Left lung (tissue), 14 donors: ENCODE measurements at places on chromosomes 1 and 21.
A peak's percentile ranks its signal among the peaks of the same experiment; 100 is the strongest.

GRCh38 chr1:244395965-244396364 lies 55.7 kb downstream of the ADSS2 start:
- no peak for DNase-seq

DNA sequence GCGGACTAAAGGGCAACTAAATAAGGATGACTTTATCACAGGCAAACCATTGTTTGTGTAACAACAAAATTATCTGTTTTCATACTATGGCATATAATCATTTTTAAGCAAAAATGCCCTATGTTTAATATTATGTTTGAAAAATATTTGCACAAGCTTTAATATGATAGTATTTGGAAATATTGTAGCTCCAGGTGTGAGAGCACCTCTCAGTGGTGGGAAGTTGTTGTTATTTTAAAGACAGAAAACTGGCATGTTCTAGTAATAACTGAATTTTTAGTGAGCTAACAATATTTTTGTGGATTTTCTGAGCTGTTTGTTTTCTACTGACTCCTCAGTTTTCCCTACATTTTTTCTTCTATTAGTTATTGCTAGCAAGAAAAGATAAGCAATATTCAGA lies 578.8 kb downstream of the KCNT2 start:
- no peak for DNase-seq

DNA sequence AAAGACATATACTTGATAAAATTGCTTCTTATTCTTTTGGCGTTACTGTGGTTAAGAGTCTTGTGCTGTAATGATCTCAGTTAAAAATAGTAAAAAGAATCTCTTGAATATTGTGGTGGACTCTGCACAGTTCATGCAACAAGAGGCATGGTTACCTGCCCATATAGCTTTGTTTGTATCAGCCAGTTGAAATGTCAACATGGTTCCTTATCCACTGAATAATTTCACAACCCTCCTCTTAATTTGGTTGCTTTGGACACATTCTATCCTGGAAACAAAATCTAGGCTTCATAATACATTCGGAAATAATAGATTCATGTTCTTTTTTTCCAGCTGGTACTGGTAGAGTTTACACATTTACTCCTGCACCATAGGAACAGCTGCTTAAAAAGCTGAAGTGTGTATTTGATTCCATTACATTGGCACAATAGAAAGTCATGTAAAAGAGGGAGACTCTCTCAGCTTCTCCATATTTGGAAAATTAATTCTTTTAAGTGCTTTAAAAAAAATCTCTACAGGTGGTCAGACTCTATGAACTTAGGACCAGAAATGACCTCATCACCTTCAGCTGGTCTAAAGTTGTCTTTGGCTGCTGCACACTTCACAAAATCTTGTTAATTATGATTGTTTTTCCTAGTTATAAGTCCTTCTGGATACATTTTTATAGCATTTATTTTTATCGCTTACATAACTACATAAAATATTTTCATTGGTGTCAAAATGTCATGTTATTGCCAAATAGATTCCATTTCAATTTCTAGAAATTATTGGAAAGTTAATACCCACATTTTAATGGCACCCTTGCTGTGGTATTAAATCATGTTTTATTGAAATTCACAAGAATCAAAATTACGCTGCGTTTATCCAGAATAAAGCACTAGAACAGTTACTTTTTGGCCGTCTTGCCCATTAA lies 100.2 kb downstream of the LTN1 start:
- DNase-seq: no peak

GRCh38 chr1:193322211-193322610 lies 135.8 kb upstream of the B3GALT2 start:
- DNase-seq: no peak

- no peak for DNase-seq
These were observed 2.0 kb downstream of the XKR8 start for GRCh38 chr1:27961646-27962221.

DNA sequence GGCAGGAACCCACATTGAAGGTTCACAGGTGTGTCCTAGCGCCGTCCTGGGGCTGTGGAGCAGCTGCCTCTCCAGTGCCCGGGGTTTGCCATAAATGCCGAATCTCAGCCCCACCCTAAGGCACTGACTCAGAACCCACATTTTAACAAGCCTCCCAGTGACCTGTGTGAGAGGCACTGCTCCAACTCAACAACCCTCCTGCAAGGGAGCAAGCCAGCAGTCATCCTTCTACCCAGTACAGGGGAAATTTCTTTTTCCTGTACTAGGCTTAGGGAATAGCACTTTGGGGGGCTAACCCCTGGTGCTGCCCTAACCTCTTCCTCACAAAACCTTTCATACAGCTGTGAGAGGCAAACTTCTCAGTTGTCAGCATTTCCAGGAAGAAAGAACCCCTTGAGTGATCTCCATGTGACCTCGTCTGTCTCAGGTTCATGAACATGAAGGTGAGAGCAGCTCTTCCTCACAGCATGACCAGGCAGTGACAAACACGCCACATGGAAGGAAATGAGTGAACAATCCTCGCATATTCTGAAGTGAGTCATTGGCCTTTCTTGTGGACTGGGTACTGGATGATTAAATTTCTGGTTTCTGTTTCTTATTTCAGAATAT lies 11.4 kb upstream of the BCAR3 start:
- no peak for DNase-seq

GRCh38 chr1:48665708-48666407 lies 110.8 kb downstream of the BEND5 start:
- no peak for DNase-seq

GRCh38 chr1:117268535-117269455 lies 58.1 kb upstream of the VTCN1 start:
- DNase-seq: peak; percentile 32

- no peak for DNase-seq
These were observed 31.5 kb downstream of the JAK1 start for GRCh38 chr1:64934878-64935275.

DNA sequence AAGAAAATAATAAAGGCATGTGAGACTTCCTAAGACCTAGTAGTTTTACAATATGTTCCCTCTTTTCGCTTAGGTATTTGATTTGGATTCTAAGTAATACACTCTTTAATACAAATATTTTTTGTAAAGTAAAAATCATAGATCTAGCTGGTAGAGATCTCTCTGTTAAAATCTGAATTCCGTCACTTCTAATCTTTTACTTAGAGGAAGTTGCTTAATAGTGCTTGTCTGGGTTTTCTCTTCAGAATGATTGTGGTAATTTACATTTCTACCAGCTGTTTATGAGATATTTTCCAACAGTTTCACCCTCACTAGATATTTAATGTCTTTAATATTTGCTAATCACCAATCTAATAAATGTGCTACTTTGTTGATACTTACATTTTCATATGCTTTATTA lies 23.3 kb downstream of the RBM11 start:
- no peak for DNase-seq

DNA sequence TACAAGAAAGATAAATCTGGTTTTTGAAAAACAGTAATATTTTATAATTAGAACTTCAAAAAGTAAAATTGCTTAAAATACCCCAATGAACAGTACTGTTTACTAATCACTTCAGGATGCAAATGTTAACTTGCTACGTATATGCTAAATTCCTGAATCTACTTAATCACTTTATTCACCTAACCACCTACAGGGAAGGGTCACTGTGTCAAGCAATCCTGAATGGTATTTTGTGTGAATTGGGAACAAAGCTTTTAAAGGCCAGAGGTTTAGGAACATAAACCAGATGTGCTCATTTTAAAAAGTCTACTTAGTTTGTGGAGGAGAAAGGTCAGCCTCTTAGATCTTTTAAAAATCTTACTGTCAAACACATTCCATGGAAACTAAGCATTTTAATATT lies 1143.0 kb upstream of the ADGRL2 start:
- no peak for DNase-seq

DNA sequence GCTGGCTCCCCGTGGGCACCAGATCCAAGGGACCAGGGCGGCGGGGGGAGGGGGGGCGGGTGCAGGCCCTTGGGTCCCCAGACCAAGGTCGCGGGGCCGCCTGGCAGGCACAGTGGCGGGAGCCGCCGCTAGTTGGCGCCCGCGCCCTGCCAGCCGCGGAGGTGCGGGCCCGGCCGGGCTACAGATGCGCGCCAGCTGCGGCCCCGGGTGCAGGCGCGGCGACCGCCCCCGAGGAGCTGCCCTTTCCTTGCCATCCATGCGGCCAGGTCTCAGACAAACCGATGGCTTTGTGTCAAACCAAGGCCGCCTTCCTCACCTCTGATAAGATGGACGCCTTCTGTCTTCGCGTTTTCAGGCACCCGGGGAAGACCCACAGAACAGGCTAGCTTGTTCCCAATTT lies 2.2 kb upstream of the RUNX3 start:
- DNase-seq: no peak

GRCh38 chr1:226064816-226065248 lies 2.3 kb downstream of the H3-3A start:
- peak; percentile 36 for DNase-seq

DNA sequence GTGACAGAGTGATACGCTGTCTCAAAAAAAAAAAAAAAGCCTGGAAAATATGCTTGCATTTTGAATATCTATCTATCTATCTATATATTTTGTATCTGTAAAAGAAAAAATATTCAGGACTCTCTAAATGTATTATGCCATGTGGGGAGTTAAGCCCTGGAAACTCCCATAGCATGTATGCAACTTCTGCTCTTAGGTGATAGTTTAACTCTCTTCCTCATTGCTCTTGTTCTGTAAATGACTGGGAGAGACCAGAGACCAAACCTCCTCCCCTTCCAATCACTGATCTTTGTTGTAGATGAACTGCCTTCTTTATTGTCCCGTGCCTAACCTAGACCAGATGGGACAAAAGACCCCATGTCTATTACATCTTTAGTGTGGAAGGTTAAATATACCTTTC lies 37.6 kb upstream of the CAMTA1 start:
- DNase-seq: no peak

DNA sequence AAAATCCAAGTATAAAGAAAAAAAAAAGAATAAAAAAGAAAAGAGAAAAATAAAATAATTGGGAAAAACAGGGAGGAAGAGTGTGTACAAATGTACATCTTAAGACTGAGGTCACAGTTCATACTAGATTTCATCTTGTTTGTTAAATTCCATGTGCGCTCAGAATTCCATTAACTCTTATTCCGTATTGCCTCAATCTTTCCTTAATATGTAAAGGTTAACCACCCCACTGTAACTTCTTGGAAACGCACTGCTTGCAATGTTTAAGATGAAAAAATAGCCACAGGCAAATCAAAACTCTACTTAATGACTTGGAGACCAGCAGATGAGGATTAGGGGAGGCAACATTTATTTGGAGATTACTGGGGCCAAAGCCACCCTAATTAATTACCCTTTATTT lies 23.9 kb upstream of the KCNE1 start:
- DNase-seq: no peak

- DNase-seq: no peak
These were observed 53.8 kb downstream of the RWDD3 start for GRCh38 chr1:95287825-95288224.

DNA sequence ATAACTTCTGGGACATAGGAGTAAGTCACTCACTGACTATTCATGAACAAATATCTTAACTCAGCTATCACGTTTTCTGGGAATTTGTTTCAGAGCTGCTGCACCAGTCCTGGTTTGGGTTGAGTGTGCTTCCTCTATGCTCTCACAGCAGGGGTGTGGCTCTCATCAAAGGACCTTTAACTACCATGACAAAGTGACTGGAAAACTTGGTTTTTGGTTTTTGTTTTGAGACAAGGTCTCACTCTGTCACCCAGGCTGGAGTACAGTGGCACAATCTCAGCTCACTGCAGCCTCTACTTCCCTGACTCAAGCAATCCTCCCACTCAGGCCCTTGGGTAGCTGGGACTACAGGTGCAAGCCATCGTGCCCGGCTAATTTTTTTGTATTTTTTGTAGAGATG lies 4.1 kb downstream of the ILDR2 start:
- no peak for DNase-seq

GRCh38 chr21:42843056-42843455 lies 36.3 kb downstream of the WDR4 start:
- no peak for DNase-seq

GRCh38 chr1:205077934-205078311 lies 6.3 kb downstream of the TMEM81 start:
- no peak for DNase-seq
